Non-pigmented ciliary epithelial cell (primary cell): ENCODE measurements at places on chromosomes 11 and 22.

GRCh38 chr11:116697011-116697410, 75.8 kb downstream of the BUD13 start:
- no peak for DNase-seq

GRCh38 chr22:41264408-41264941, 21.5 kb downstream of the RANGAP1 start:
- DNase-seq: no peak

- DNase-seq: peak; percentile 4
Observed at GRCh38 chr11:100445231-100445735, 241.8 kb upstream of the ARHGAP42 start.

- no peak for DNase-seq
Observed at GRCh38 chr11:93988455-93988854, 32.7 kb upstream of the HEPHL1 start.

- DNase-seq: no peak
Observed at GRCh38 chr11:73833067-73833466, 43.6 kb downstream of the COA4 start.

GRCh38 chr11:109130910-109131309, 291.1 kb upstream of the C11orf87 start:
- DNase-seq: no peak

GRCh38 chr11:15228331-15228849, 113.7 kb downstream of the INSC start:
- DNase-seq: no peak

DNA sequence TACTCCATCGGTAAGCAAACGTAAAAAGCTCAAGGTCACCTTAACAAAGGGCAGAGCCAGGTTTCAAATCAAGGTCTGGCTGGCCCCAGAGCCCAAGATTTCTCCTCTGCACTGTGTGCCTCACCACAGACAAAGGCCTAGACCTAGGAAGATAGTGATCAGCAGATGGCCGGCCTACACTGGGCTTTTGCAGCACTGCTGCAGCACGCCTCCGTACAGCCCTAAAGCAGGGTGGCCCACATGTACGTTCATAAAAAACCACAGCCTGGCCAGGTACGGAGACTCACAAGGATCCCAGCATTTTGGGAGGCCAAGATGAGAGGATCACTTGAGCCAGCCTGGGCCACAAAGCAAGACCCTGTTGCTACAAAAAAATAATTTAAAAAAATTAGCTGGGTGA, 106.3 kb upstream of the PITPNB start:
- DNase-seq: no peak

DNA sequence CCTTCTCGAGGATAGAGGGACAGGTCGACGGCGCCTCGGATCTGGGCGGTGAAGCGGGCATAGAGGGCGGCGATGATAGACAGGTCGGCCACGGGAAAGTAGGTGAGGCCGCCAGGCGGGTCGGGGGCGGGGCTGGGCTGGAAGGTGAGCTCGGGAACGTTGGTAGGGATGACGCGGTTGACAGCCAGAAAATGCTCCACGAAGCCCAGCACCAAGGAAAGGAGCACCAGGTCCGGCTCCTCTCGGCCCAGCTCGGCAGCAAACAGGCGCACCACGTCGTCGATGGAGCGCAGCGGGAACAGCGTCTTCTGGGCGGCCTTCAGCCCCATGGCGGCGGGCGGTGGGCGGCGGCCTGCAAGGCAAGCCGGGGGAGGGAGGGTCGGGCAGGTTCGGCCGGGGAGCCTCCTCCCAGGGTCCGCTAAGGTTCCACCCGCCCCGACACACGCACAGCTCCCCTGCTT, 540 bp downstream of the MEN1 start:
- DNase-seq: no peak

DNA sequence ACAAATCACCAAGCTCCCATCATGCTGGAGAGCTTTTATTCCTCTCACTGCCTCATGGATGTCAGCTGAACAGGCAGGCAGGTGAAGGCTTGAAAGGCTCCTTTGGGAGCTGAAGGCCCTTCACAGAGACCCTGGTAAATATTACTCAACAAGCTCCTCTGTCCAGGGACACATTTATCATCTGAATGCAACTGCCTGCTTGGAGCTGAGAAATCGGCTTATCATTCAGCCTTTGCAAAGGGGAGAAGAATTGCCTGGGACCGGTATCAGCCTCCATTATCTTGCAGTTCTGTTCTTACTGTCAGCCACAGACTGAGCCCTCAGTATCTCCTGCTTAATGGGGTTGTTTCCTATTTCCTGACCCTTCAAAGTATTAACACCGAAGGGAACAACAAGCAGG, 113.8 kb upstream of the PITPNB start:
- DNase-seq: no peak

DNA sequence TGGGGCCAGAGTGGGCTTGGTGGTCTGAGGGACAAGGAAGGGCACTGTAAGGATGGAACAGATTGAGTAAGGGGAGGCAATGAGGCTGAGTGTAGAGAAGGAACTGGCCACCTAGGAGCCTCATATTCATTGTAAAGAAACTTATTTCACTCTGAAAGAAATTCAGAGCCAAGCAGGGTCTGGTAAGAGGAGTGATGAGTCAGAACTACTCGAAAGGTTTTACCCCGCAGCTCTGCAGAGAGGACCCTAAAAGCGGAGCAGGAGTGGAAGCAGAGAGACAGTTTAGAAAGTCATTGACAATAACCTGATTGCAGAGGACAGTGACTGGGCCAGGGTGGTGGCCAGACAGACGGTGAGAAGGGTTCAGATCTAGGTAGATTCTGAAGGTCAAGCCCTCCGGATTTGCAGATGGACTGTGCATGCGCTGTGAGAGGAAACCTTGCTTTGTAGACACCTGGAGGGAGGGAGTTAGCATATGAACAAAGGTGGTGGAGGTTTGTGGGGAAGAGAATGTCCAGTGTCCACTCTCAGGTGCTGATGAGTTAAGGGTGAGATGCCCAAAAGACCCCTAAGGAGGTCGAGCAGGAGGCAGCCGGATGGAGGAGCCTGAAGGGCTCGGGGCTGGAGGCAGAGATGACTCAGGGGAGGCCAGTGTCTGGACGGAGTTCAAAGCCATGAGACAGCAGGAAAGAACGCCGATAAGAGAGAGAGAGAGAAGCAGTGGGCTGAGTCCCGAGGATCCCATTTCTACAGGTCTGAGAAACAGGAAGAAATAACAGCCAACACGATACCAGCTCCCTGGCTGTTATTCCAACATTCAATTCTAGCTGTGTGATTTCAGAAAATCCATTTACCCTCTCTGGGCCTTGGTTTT, 546.0 kb downstream of the BRD1 start:
- DNase-seq: no peak

DNA sequence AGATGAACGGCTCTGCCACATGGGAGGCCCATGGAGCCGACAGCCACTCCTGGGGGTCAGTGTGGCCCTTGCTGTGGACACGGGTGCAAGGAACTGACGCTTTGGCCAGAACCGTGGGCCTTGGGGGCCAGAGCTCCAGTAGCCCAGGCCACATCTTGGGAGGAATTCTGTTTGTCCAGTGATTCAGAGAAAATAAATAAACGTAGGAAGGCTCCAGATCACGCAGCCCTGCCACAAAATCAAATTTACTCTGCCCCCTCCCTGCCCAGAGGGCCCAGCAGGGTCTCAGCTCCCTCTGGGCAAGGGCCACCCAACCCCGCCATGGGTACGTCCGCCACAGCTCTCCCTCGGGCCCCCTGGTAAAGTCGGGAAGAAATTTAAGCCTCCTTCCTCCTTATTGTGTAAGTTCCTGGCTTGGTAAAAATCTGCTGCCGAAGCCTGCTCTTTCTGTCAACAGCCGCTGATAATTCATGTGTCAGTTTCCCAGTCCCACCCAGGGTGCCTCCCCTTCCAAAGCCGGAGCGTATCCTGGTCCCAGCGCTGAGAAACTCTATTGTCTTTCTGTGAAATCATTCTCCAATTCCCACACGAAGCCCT, 6.9 kb upstream of the MUC5AC start:
- DNase-seq: no peak

DNA sequence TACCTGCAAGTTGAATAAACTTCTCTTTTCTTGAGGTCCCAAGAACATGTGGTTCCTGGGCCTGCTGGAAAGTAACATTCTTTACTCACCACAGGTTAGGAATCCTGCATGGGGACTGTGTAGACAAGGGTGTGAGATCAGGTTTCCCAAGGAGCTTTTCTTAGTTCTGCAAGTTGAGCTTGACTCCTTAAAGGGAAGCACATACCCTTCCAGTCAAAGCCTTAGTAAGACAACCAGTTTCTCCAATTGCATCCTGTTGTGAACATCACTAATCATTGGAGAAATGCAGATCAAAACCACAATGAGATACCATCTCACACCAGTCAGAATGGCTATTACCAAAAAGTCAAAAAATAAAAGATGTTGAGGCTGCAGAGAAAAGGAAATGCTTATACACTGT, 48.3 kb upstream of the PAK1 start:
- peak; percentile 41 for DNase-seq

- no peak for DNase-seq
Observed at GRCh38 chr11:85137597-85137996, 489.5 kb downstream of the DLG2 start.

GRCh38 chr11:108895579-108896480, 231.0 kb downstream of the DDX10 start:
- DNase-seq: no peak

- DNase-seq: no peak
Observed at GRCh38 chr11:121636081-121636799, 183.5 kb upstream of the SORL1-AS1 start.

DNA sequence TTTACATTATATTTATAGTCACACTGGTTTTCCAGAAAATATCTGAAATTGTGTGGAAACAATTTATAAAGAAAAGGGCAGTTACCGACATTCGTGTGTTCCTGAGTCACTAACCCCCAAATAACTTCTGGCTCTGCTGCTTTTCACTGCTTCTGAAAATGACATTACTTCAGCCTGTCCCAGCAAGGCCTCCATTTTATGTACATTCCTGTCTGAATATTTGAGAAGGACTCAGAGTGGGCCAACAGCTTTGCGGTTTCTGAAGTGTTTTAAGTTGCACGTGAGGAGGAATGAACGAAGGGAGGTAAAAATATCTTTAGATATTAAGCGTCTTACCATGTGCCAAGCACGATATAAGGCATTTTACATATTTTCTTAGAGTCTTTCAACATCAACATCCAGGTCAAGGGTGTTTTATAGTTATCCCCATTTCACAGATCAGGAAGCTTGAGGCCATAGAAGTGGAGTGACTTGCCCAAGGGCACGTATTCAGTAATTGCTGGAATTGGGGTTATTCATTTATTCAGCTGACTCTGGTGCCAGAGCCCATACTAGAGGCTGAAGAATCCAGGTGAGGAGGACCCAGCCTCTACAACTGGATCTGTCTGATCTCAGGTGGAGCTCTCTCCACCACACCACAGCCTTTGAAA, 30.8 kb upstream of the WNT11 start:
- no peak for DNase-seq

DNA sequence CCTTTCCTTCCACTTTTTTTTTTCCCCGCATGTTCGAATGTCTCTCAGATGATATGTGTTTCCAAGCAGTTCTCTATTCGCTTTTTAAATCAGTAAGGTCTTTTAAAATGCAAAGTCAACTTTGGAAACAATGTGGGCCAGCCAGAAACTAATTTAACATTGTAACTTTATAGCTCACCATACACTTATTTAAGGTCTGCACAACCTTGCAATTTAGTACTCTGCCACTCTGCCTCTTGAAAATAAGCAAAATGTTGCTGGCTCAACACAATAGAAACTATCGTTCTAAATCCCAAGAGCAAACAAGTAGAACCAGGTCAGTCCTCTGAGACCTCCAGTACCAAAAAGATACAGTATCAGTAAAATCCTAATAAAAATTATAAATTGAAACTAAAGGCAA, 109.0 kb downstream of the SIK3 start:
- DNase-seq: no peak

GRCh38 chr22:29313576-29314466, 1.7 kb downstream of the RASL10A start:
- no peak for DNase-seq

DNA sequence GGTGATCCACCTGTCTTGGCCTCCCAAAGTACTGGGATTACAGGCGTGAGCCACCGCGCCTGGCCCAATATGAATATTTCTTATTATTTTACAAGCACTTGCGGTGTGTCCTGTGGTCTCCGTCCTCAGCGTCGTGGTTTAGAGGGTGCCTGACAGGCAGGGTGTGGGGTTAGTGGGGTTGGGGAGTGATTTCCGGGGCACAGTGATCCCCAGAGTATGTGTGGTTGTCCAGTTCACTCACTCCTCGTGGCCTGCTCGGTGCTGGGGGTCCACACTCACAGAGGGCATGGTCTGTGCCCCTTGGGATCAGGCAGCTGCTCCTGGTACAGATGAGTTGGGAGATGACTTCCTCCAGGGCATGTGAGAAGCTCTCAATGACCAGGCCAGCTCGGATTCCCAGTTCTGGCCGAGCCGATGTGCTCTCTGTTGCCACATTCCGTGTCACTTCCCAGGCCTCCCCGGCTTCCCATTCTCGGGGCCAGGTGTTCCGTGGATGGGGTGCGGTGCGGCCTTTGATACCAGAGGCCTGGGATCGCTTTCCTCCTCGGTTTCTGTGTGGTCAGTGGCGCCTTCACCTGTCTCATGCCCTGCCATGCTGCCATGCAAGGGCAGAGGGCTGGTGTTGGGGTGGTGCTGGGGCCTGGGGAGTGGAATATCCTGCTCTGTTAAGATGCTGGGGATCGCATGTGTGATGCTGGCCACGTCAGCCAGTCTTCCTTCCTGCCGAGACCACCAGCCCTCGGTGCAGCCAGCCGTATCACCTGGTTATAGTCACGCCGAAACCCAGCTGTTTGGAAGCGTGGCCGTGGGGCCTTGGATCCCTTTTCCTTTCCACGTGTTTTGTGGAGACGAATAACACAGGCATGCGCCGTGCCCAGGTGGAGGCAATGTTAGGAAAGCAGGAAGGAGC, 39.6 kb downstream of the PARVB start:
- DNase-seq: no peak

GRCh38 chr11:118007040-118007439, 20.8 kb downstream of the IL10RA start:
- no peak for DNase-seq

GRCh38 chr22:25896592-25896991, 154.6 kb downstream of the MYO18B start:
- DNase-seq: no peak

- DNase-seq: peak; percentile 90
Observed at GRCh38 chr22:42680648-42681047, 31.5 kb upstream of the CYB5R3 start.

- DNase-seq: no peak
Observed at GRCh38 chr11:42273977-42274376, 814.5 kb upstream of the LRRC4C start.

DNA sequence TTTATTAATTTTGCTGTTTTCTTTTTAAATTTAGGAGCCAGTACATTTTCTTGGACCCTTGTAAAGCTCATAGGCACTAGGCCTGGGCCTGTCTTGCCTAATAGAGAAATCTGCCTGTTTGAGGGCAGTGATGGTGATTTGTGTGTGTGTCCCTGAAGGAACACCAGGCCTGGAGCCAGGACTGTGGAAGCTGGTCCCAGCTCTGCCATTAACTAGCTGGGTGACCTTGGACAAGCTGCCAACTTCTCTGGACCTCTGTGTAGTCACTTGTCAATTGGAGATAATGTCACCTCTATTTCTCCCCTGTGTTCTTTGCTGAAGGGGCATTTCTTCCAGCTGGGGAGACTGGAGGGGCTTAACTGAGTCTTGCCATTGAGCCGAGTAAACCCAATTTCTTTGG, 16.0 kb upstream of the FTH1 start:
- DNase-seq: no peak
